ENCODE measurements at places on chromosomes 2 and 18.

DNA sequence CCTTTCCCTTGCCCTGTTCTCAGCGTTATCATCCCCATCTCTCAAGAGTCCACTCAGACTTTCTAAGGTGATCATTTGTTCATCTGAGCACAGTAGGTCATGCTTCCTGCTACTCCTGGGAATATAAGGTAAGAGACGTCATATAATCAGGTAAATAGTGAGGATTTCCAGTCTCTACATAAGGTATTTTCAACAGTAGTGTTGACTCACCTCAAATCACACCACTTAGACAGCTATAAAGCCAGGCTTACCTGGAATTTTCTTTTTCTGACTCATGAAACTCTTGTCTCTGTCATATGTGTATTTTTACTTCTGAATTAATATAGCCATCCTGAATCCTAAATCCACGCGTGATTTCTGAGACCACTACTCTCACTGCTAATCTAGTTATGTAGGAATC, 443.2 kb downstream of the ARHGAP15 start:
- DNase-seq = no peak

DNA sequence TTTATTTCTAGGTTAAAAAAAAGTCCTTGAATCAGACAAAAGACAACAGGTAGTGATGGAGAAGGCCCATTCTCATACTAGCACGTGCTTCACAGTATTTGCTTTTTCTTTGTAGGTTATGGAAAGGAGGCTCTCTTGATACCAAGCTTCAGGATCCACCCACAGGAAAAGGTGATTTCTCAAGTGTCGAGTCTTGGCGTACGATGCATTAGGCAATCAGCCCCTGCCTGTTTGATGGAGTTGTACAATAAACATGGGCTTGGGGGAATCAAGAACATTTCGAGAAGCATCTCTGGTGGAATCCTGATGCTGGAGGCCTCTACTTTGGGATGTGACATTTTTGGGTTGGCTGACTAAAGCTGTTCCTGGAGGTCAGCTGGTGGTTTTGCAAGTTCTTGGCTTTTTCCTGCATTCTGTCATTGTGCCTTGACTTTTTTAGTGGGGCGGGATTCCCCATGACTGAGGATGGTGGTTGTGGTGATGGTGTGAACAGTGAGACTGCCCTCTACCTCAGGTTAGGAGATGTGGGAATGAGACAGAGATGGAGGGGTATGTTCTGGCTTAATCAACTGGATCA, 231.5 kb upstream of the SPRED2 start:
- DNase-seq = no peak

- no peak for DNase-seq
These were observed 56.5 kb downstream of the RPIA start for GRCh38 chr2:88747990-88748389.

GRCh38 chr18:4597301-4597700, 142.2 kb upstream of the DLGAP1 start:
- no peak for DNase-seq

- DNase-seq = no peak
These were observed 1.1 kb upstream of the MFSD2B start for GRCh38 chr2:24008672-24009366.

DNA sequence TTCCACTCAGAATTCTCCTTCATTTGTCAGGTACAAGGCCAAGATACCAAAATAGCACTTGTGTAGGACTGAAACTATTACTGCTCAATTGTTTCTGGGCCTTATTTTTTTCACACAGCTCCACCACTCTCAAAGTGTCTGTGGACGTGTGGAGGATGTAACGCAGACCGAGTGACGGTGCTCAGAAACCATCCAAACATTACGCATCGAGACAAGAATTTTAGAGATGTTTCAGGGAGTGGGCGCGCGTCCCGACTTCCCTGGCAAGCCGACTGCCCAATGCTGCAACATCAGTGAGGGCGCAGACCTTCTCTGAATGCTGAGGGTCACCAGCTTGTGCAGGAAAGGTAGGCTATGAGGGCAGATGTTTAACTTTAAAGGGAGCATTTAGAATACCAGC, 108.4 kb downstream of the GATA6 start:
- DNase-seq = no peak

GRCh38 chr2:7672685-7673071, 755.5 kb downstream of the RNF144A start:
- DNase-seq = no peak

GRCh38 chr2:36369716-36370115, 14.1 kb downstream of the CRIM1 start:
- no peak for DNase-seq

DNA sequence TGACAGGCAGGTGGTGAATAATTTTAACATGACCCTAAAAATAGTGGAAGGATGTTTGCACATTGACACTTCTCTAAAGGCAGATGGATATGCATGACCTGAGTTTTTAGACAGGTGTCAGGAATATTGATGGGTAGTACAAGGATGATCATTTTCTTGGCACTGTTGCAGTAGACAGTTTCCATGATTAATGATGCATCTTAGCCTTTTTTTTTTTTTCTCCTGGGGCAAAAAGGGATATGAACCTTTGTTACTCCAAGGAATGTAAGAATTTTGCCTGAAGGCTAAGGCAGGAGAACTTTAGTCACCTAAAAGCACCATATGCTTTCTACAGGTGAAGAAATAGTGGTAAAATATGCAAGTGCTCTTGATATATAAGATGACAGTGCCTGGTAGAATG, 136.3 kb upstream of the CAVIN2 start:
- DNase-seq = no peak

GRCh38 chr2:215951558-215951957, 61.8 kb downstream of the MREG start:
- DNase-seq = no peak

DNA sequence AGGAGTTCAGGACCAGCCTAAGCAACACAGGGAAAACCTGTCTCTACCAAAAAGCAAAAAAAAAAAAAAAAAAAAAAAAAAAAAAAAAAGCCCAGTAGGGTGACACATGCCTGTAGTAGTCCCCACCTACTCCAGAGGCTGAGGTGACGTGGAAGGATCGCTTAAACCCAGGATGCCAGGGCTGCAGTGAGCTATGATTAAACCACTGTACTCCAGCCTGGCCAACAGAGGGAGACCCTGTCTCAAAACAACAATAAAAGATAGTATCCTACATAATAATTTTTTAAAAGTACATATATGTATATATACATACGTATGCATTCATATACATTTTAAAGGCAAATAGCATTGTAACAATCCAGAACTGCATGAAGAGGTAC, 51.7 kb downstream of the SOS1 start:
- no peak for DNase-seq

- DNase-seq = no peak
These were observed 907.2 kb upstream of the CDH2 start for GRCh38 chr18:29084120-29084519.

- DNase-seq = no peak
These were observed 11.8 kb downstream of the UCN start for GRCh38 chr2:27296481-27296880.

GRCh38 chr18:64678048-64678447, 529.2 kb upstream of the LINC00305 start:
- no peak for DNase-seq

- DNase-seq = no peak
These were observed 1.0 kb downstream of the CYP1B1 start for GRCh38 chr2:38074764-38075506.

- DNase-seq = no peak
These were observed 25.6 kb downstream of the CYTIP start for GRCh38 chr2:157418239-157418641.

DNA sequence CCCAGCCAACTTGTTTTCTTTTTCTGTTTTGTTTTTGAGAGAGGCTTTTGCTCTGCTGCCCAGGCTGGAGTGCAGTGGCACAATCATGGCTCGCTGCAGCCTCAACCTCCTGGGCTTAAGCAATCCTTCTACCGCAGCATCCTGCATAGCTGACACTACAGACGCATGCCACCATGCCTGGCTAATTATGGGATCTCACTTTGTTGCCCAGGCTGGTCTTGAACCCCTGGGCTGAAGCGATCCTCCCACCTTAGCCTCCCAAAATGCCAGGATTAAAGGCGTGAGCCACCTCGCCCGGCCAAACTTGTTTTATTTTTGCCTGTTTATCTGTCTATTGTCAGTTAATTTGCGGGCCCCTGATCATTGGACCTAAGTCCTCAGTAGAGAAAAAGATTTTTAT, 61.6 kb upstream of the MSH6 start:
- no peak for DNase-seq

DNA sequence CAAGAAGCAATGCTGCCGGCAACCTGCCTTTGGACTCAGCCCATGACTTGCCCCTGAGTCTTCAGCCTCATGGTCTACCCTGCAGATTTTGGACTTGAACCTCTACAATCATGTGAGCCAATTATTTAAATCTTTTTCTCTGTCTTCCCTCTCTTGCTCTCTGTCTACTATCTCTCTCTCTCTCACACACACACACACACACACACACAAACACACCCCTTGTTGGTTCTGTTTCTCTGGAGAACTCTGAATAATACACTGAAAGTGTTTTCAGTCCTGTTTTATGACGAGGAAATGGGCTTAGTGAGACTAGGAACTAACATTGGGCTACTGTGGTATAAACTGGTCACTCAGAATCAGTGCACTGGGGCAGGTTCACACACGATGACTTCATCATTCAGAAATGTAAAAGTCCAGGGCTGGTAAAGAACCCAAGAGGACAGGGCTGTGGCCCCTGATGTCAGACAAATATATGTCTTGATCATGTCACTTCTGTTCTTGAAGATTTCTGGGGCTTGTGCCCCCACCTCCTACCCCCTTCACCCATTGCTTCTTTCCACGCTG, 266.1 kb upstream of the SIX2 start:
- no peak for DNase-seq

- no peak for DNase-seq
These were observed 287.1 kb upstream of the ATP5MC3 start for GRCh38 chr2:175468431-175469098.

DNA sequence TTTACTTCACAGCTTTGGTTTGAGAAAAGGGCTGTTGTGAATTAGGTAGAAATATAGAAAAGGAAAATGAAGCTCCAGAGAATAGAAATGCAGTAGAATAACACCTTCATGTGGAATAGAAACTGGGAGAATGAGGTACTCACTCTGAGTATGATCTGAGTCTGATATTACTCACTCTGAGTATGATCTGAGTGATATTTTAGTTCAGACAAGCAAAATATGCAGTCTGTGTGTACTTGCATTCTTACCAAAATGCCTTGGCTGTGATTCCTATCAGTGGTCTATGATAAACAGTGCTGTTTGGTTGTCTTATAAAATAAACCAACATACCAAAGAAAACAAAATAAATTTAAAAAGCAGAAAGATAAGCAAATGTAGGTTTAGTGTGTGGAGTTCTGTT, 487.6 kb downstream of the THSD7B start:
- no peak for DNase-seq

GRCh38 chr2:204909791-204910190, 364.5 kb downstream of the PARD3B start:
- DNase-seq = no peak

GRCh38 chr18:12291161-12291560, 16.9 kb upstream of the TUBB6 start:
- DNase-seq = no peak

DNA sequence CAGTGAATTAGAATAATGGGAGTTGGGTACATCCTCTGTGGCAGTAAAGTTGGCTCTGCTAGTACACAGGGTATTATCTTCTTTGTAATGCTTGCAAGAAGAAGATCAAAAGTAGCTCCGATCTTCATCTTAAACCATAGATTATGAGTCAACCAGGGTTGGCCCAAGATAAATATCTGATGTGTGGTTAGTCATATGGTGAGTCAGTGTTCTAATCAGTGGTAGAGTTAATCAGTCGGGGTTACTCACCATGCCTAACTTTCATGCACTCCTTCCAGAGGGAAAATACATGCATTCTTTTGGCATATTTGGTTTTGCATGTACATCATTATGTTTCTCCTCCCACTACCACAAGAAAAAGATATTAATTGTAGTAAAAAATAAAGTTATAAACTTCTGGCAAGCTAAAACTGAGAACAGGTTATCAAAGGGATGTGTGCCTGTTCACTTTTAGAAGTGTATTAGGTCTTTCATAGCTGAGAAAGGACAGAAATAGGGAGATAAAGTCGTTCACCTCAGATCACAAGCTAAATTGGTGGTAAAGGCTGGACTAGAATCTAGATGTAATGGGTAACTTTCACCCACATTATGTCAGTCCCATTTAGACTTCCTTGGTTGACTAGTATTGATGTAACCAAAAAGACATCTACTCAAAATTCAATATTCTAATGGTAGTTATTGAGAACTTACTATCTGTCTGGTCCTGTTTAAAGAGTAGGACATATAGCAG, 684.4 kb downstream of the IRS1 start:
- DNase-seq = no peak

DNA sequence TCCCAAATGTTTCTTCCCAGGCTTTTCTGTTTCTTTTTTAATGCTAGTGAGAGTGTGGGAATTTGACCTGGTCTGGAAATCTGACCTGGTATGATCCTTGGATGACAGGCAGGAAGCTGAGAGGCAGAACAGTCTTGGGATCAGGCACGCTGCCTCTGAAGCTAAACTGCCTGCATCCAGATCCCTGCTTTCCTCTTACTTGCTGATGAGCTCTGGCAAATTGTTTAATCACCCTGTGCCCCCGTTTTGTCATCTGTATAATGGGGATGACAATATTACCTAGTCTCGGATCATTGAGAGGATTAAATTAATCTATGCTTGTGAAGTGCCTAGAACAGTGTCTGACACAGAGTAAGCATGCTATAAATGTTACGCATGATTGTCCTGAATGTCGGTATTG, 3.3 kb downstream of the KLHL23 start:
- DNase-seq = no peak

- DNase-seq = no peak
These were observed 39.8 kb upstream of the TNFRSF11A start for GRCh38 chr18:62285281-62285680.

DNA sequence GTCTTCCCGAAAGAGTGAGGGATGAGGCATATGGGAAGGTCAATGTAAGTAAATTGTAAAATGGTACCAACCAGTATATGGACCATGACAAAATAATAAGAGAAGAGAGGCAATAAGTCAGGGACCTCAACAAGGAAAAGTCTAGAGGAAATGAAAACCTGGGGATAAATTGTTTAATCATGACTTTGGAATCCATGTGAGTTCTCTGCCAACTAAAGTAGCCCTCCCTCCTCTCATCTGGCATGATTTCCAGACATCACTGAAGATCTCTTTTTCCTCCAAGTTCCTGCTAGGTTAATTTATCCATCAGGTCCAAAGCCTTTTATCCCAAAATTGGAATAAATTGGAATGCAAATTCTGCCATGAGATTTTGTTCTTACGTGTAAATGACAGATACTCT, 417.9 kb downstream of the NRXN1 start:
- DNase-seq = no peak

DNA sequence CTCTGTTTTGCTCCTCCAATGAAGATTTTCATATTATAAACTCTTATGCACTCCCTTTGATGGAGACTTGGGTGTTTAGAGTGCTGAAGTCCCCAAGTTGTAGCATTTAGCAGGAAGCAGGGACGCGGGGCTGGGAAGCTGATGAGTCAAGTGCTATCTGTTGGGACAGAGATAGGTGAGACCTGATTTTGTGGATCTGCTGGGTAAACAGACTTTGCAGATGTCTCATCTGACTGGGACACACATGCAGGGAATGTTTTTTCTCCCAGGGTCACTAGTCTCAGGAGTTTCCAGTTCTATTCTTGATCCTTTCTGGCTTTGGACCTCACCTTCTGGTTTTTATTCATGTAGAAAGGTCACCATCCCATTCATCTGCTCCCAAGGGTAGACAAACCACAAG, 79.7 kb upstream of the ACAA2 start:
- no peak for DNase-seq

GRCh38 chr18:50057009-50057408, 137.9 kb downstream of the MYO5B start:
- no peak for DNase-seq

- DNase-seq = no peak
These were observed 1552.3 kb upstream of the SLC39A10 start for GRCh38 chr2:194104687-194105086.

- no peak for DNase-seq
These were observed 68.1 kb downstream of the TMEM247 start for GRCh38 chr2:46547223-46548102.
